ENCODE measurements at places on chromosomes 11 and 22. TPM values are rescaled to one million over a fixed set of nuclear protein-coding genes. Genes with fewer than 3 reads are reported as not detected.

Gene CATSPERZ
- not detected for total RNA-seq

Gene GAB2
- total RNA-seq: 40.3 TPM

Gene UPK3A
- not detected for total RNA-seq

Gene OR5B21
- not detected for total RNA-seq

Gene MS4A15
- 0.33 TPM for total RNA-seq

Gene STARD10
- 46.3 TPM for total RNA-seq

Gene IL10RA
- total RNA-seq: 2.0 TPM

Gene PUS3
- 6.0 TPM for total RNA-seq

Gene MPZL2
- total RNA-seq: 5.8 TPM

Gene OR51E1
- total RNA-seq: 0.12 TPM

Gene CARD18
- not detected for total RNA-seq

Gene GAL
- not detected for total RNA-seq

Gene SPECC1L
- total RNA-seq: 68.3 TPM

Gene ADM2
- 0.24 TPM for total RNA-seq

Gene SLC22A8
- total RNA-seq: 0.18 TPM

Gene HBG2
- not detected for total RNA-seq

Gene TRIM48
- not detected for total RNA-seq

Gene CLMP
- 21.9 TPM for total RNA-seq

Gene OR8G5
- not detected for total RNA-seq

Gene LSP1
- 7.9 TPM for total RNA-seq

Gene SLC29A2
- 1.3 TPM for total RNA-seq

Gene OSM
- total RNA-seq: 1.2 TPM

Gene CXCR5
- total RNA-seq: not detected

Gene FOLR2
- 13.8 TPM for total RNA-seq

Gene FAM76B
- total RNA-seq: 20.2 TPM

Gene FDXACB1
- 1.3 TPM for total RNA-seq

Gene KLHDC7B
- total RNA-seq: 0.10 TPM

Gene METTL15
- 12.4 TPM for total RNA-seq

Gene VSIG2
- 3.1 TPM for total RNA-seq

Gene CCDC73
- 0.98 TPM for total RNA-seq

Gene P2RX3
- not detected for total RNA-seq

Gene CRYBB3
- not detected for total RNA-seq

Gene HEPHL1
- total RNA-seq: not detected

Gene SYCE3
- not detected for total RNA-seq

Gene RANBP1
- 72.3 TPM for total RNA-seq

Gene TRIM49C
- not detected for total RNA-seq

Gene ALX4
- not detected for total RNA-seq

Gene CFAP300
- total RNA-seq: 20.1 TPM

Measured in ovary (tissue), 10 donors.